ENCODE measurements at places on chromosomes 11 and 22. TPM values are rescaled to one million over a fixed set of nuclear protein-coding genes. Genes with fewer than 3 reads are reported as not detected.

Gene OR52E8
- polyA plus RNA-seq, result not detected

Gene HBB
- polyA plus RNA-seq, result 10.9 TPM

Gene HEPN1
- not detected for polyA plus RNA-seq

Gene SLC25A1
- 128 TPM for polyA plus RNA-seq
